Activated CD4-positive, alpha-beta T cell treated with anti-CD3 and anti-CD28 coated beads, Interleukin-2, amount 50 U/mL, for 16 hours (primary cell): ENCODE measurements at places on chromosomes 12 and 14.

DNA sequence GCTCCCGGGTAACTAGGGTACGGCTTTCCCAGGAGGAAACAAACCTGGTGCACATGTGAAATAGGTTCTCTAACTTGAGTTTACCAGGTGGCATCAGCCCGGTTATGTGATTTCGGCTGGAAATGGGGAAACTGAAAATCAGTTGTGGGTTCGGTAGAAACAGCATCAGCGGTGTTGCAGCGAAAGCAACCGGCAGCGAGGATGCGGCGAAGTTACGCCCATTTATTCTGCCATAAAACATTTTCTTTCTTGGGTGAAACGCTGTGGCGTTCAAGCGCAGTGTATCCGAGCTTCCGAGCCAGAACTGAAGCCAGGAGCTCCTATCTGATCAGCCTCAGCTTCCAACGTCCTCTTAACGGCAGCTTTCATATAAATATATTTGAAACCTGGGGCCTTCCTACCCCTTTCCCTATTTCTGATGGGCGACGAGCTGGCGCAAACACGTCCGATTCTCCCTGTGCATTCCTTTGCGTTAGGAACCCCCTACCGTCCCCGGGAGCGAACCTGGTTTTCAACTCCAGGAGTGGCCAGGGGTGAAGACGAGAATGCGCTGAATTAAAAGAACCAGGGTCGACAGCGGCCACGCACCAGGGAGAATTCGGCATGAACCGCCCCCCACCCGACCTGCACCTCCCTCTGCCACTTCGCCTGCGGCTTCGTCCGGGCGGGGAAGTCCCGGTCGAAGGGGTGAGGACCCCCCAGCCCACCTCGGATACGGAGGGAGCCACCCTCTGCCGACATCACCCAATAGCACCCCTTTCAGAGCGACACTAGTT, 1.6 kb downstream of the DPF3 start:
- DNase-seq: no peak

- DNase-seq: no peak
Measured at GRCh38 chr14:83301791-83302190, 1768.1 kb upstream of the SEL1L start.

GRCh38 chr12:42958291-42958674, 368.7 kb upstream of the PRICKLE1 start:
- no peak for DNase-seq

DNA sequence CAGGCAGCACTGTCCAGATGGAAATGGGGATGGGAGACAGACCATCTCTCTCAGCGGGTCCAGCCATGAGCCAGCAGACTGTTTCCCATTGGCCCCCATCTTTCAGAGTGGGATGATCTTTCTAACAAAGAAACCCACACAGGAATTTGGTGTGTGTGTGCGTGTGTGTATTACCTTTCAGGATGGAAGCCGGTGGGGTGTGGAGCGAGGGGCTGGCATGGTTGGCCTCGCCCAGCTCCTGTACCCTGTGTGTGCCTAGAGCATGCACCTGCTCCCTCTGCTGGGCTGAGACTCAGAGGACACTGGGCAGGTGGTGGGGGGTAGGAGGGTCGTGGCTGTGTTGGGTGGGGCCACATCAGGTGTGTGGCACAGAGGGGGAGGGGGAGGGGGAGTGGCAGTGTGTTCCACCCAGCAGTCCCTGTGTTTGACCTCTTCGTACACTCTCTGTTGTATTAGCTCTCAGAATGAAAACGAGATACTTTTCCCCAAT, 33.0 kb upstream of the TSPAN9 start:
- DNase-seq: no peak

- no peak for DNase-seq
Measured at GRCh38 chr14:37709419-37710195, 114.2 kb downstream of the TTC6 start.

DNA sequence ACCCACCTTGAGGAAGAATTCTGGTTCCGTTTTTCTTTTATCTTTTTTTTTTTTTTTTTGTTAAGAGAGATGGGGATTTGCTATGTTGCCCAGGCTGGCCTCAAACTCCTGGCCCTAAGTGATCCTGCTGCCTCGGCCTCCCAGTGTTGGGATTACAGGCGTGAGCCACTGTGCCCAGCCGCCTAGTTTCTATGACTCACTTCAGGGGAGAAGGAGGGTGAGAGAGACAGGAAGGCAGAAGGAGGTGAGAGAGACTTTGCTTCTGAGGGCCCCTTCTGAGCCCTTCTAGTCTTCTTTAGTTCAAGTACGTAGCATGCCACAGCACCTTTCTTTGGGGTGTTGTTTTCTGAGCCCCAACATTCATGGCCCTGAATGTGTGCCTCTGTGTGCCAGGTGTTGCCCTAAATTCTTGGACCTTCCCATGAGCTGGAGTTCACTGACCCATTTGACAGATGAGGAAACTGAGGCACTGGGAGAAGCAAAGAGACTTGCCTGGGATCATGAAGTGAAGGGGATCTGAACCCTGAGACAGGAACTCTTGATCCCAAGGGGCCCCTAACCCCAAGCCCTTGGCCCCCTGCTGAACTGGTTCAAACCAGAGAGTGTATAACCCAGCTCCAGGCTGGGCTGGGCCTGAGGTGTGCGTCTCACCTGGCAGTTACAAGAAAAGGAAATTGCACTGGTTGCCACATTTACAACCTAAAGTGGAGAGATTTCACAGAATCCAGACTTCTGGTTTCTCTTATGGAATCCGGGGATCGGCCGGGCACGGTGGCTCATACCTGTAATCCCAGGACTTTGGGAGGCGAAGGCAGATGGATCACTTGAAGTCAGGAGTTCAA, 20.8 kb downstream of the SH2B3 start:
- DNase-seq: peak; percentile 57

DNA sequence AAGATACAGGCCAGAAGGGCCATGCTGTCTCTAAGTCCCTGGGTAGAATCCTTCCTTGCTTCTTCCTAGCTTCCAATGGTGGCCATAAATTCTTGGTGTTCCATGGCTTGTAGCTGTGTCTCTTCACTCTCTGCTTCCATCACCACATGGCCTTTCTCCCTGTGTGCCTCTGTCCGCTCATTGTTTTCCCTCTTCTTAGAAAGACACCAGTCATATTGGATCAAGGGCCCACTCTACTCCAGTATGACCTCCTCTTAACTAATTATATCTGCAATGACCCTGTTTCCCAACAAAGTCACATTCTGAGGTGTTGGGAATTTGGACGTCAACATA, 7.6 kb upstream of the MAP1LC3B2 start:
- DNase-seq: no peak

DNA sequence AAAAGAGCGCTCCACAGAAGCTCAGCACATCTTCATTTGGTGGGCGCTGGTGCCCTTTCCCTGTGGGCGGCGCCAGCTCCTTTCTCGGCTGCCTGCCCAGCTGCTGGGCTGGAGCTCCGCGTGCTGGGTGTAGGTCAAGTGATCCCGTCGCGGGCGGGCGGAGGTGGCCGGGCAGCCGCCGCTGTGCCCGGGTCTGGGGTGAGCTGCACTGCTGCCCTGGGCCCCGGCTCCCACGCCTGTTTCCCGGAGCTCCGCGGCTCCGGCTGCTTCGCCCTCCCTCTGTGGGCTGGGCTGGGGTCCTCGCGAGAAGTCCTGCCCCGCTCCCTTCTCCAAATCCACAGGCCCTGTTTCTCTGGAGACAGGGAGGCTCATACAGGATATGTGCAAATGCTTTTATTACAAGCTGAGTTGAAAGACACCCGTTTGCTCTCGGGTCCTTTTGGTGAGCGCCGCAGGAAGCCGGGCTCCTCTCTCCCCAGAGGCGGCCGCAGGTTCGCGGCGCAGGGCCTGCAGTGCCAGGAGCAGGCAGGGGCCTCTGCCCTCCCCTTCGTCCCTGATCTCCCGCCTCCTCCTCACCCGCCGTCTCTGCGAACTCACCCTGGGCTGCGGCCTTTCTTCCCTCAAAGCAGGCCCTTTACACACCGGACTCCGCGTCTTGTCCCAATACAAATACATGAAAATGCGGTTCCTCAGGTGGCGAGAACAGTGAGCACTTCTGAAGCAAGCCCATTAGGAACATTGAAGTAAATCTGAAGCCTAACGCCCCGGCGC, 67.8 kb upstream of the CAPRIN2 start:
- peak; percentile 23 for DNase-seq

DNA sequence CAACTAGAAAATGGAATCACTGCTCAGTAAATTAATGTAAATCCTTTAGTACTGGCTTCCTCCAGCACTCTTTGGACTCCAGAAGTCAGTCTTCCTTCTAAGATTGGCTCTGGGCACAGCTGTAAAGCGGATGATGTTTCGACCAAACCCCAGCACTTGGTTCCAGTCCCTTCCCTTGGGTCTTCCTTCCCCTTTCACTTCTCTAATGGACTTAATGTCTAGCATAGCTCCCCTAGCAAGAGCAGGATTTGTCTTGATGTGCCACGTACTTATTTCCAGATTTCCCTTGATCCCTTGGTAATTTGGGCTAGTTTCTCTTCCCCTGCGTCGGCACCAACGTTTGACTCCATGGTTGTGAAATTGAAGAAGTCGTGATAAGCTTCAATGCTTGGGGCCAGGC, 28.3 kb downstream of the C12orf75 start:
- DNase-seq: no peak

DNA sequence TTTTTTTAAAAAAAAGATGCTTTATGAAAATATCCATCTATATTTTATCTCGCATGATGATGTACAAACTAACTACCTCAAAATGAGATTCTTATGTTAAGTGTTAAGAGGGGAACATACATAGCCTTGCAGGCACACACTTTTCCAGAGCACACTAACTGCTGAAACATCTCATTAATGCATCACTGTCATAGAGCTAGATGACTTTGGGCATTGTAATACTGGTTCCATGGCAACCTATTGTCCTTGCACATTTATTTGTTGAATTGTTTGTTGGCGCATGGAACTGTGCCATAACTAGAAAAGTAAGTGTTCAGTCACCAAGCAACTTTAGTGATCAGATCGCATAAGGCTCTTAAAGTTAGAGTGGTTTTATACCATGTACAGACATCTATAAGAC, 348.3 kb downstream of the GALC start:
- no peak for DNase-seq

GRCh38 chr12:58341791-58342190, 400.4 kb downstream of the ATP23 start:
- DNase-seq: no peak

- DNase-seq: no peak
Measured at GRCh38 chr14:56666294-56666693, 86.7 kb downstream of the TMEM260 start.

DNA sequence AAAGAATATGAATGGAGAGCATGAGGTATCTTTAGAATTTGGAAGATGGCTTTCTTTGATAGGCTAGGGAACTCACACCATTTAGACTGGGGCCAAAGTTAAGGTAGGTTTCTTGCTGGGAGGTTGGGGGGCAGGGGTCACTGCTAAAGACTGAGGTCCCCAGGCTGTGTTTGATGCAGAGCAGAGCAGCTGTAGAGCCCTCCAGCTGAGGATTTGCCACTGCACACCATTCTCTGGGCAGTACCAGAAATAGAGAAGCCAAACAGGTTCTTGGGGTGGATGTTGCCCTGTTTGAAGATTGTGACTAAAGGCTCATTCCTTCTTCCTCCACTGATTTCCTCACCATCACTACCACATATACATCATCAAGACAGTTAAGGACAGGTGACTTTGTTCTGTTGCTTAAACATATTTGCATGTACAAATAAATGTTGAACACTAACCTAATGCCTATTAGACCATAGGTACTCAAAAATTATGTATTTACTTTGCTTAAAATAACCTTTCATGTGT, 7.9 kb downstream of the NTF3 start:
- DNase-seq: no peak

DNA sequence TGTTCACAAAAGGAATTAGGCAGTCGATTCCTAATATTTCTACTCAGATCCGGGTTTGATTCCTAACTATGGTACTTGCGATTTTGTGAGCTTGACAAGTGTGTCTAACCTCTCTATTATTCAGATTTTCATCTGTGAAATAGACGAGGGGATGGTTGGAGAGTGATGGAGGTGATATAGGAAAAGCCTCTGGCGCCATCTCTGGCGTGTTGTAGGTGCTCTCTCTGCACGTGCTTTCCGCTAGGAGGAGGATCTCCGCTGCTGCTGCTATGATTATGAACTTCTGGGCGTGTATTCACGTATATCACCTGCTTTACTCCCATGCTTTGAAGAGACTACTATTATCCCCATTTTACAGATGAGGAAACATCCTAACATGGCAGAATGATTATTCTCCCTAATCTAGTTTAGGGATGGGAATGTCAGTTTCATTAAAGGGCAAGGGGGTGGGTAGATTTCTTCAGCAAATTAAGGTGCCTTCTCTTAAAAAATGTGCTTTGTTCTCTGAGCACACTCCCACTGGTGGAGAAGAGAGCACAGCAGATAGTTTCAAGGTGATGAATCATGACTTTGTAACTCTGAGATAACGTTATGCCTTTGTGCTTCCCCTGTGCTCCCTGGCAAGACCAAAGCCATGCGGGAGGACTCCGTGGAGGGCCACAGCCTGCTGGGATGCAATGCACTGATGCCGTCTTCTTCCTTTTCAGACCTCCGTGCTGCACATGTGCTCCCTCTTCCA, 97.1 kb downstream of the PRIMA1 start:
- no peak for DNase-seq
